ENCODE measurements at places on chromosomes 7 and 10. TPM values are rescaled to one million over a fixed set of nuclear protein-coding genes. Genes with fewer than 3 reads are reported as not detected.

GRCh38 chr10:79266543-79267312, 80.5 kb upstream of the PPIF start:
- ATAC-seq = peak; percentile 92

GRCh38 chr10:66784770-66785169, 141.1 kb upstream of the LRRTM3 start:
- ATAC-seq = no peak

- peak; percentile 77 for ATAC-seq
These were observed 17.0 kb downstream of the CPA4 start for GRCh38 chr7:130309986-130310385.

GRCh38 chr10:31464552-31464951, 145.5 kb downstream of the ZEB1 start:
- no peak for ATAC-seq

DNA sequence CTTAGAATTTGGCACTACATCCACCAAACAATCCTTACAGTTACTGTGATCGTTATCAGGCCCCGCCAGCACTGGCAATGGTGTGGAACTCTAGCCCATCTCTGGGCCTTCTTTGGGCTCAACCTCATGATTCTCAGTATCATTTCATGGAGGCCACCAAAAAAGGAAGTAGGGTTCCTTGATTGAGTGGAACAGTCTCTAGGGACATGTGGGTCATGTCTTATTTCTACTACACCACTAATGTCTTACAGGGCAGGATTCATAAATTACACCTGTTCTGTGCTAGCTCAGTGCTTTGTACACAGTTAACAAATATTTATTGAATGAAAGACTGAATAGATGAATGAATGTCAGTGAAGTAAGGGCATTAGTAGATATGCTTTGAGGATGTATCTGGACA, 53.9 kb downstream of the AP3M1 start:
- no peak for ATAC-seq

- ATAC-seq = no peak
These were observed 181.7 kb downstream of the HECW1 start for GRCh38 chr7:43294080-43294630.

- ATAC-seq = no peak
These were observed 1111.4 kb downstream of the SORCS1 start for GRCh38 chr10:106053061-106053460.

DNA sequence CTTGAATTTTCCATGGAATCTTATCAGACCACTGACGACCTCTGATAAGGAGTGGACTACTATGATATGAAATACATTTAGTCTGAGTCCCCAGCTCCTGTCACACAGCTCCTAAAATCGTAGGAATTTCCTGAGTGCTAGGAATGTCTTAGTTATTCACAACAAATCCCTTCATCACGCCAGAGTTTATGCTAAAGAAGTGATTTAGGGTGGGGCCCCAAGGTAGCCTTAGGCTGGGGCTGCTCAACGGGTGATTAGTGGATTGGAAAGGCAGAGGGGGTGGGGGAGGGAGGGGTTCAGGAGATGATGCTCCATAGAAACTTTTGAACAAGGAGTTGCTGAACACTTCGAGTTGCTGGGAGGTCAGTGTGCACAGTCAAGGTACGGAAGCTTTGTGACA, 7.0 kb upstream of the TET1 start:
- no peak for ATAC-seq

- no peak for ATAC-seq
These were observed 2.3 kb upstream of the CREB5 start for GRCh38 chr7:28409716-28410627.

DNA sequence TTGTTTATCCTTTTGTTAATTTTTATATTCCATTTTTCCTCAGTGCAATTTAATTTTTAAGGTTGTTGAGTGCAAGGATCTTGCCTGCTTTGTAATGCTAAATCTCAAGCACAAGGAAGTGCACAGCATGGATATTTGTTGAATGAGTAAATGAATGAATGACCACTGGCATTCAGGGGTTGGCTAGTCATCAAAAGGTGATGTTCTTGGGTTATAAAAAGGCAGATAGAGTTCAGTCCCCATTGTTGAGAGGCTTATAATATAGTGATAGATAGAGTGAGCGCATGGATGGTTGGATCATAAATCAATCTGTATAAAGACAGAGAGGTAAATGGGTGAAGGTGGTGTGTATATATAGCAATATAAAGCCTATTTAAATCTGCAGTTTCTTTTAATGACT, 193.2 kb upstream of the KLF6 start:
- ATAC-seq = no peak

DNA sequence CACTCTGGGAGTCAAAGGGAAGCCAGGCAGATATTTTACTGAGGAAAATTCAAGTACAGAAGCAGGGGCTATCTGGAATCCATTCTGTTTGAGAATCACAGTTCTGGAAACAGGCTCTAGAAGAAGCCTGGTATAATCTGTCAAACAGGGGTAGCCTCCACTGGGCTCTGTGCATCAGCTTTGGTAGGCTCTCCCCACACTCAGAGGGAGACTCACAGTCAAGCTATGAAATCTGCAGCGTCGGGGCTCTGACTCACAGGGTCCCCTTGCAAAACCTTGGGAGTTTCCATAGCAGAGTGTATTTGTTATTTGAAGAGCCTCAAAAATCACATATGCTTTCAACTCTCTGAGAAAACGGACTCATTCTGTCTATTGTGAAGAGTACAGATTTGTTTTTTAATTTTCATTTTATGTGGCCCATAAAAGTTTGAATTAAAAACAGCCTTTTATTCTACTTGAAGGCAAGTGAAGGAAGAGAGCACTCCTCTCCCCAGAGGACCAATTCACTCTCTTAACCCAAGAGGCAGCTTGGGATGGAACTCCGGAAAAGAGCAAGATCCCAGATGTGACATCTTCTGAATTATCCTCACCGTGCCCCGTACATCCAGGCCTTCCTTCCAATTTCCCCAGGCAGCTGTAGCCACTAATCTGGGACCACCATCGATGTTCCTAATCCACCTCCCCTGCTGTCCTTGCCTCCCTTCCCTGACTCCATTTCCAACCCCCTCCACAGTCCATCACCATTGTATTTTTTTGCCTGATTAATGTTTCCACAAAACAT, 590.9 kb upstream of the MGMT start:
- ATAC-seq = no peak

- no peak for ATAC-seq
These were observed 972.0 kb upstream of the CELF2 start for GRCh38 chr10:10045765-10046028.

- ATAC-seq = no peak
These were observed 3.4 kb downstream of the SCIN start for GRCh38 chr7:12573885-12574284.

DNA sequence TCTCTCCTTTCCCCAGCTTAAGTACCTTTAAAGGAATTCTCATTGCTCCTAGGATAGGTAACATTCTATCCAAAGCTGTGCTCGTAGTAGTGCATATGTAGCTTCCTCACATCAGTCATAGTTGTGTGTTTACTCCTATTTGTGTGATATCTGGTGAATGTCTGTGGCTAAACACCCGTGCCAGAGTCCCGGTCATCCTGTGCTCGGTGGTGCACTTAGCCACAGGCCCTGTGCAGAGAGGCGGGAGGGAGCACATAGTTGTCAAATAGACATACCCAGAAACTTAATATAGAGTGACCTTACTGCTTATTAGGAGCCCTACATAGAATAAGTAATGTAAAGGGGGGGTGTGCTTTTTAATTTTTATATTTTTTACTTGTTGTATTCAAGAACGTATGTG, 76.6 kb downstream of the RBM33 start:
- ATAC-seq = no peak

- peak; percentile 91 for ATAC-seq
These were observed 2.9 kb upstream of the NRAP start for GRCh38 chr10:113666682-113667252.

DNA sequence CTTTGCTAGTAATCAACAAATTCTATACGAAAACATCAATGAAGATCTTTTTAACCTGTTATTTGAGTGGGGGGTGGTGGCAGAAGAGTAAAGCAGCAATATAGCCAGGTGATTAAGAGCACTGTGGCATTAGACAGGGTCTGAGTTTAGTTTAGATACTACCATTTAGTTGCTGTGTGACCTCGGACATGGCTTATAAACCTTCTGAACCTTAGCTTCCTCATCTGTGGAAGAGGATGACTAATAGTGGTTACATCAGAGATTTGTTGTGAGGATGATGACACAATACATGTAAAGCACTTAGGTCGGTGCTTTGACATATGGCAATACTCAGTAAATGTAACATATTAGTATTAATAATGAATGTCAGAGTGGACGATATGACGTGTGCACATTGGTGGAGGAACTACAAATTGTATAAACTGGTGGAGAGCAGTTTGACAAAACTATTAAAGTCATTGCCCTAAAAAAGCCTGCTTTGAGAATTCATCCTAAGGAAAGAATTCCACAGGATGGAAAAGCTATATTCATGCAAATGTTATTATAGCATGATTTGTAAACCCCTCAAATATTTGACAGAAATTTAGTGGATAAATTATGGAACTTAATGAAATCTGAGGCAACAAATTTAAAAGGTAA, 24.3 kb downstream of the SPAG6 start:
- ATAC-seq = peak; percentile 80

GRCh38 chr7:157928808-157929425, 592.1 kb downstream of the DNAJB6 start:
- no peak for ATAC-seq

GRCh38 chr10:99766302-99766681, 16.1 kb upstream of the ABCC2 start:
- ATAC-seq = peak; percentile 71

DNA sequence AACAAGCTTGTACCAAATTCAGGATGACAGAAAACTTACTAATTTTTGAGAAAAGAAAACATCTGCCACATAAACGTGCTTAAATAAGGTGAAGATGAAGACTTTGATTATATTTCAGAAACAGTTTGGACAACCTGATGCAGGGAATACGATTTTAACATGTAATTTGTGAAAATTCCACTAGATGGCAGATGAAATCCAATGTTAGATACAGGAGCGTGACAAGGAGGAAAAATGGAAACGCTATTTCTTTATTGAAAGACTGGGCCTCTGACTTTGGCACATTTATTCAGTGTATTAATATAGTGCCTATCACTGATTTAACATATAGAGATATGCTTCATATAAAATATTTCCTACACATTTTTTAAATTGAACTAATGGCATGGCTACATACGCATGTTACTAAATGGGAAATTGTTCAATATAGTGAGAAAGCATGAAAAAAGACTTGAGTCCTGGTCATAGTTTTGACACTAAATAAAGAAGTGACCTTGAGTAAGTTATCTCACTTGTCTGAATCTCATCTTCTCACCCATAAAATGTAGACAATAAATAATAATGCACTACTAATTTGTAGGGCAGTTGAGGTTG, 60.7 kb downstream of the CD36 start:
- no peak for ATAC-seq

GRCh38 chr7:137084607-137085380, 216.3 kb downstream of the CHRM2 start:
- no peak for ATAC-seq

DNA sequence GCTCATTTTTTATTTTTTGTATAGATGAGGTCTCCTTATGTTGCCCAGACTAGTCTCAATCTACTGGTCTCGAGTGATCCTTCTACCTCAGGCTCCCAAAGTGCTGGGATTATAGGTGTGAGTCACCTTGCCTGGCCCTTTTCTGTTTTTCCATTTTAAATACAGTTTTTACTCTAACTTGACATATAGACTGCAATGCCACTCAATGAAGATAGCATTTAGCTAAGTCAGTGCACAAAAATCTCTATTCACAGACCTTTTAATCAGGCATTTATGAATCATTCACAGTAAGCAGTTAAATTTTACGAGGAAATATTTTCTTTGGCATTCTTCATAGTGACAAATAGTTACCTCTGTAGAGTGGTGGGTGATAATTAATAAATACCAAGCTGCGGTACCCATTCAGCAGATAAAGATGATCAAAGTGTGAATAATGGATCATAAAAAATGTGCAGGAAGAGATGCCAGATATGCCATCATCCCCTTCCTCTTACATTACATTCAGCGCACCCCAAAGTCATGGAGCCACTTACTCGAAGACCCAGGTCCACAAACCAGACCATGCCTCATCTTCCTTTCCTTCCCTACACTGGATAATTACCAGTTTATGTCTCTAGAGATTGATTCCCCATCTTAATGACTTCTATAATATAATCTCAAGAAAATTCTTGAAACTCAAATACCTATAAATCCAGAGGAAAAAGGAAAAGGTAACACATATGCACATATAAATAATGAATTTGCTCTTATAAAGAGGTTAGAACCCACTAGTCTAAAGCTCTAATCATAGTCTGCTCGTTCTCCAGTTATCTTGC, 56.0 kb downstream of the UBE2H start:
- ATAC-seq = no peak

GRCh38 chr10:14665304-14665703, 109.4 kb downstream of the FAM107B start:
- ATAC-seq = peak; percentile 82

DNA sequence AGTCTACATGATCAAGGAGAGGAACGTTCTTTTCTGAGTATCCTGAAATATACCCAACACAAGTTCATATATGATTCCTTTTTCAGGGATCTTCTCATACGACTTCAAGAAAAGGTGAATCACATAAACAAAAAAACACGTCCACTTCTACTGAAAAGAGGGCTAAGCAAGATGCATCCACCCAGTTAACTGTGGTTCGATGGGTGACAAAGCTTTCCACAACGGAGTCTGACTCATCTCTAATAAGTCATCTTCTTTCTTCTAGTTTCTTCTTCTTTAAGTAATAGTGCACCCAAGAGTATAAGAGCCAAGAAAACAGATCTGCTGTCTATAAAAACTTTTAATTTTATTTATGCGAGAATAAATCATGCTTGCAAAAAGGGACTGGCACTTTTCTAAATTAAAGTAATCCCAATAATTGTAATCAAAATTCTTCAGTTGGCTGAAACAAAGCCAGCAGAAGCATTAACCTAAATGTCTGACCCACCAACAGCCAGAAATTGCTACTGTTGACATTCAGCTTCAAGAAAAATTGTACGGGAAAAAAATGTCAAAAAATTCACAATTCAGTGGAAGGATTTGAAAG, 146.9 kb upstream of the ANK3 start:
- peak; percentile 94 for ATAC-seq

GRCh38 chr10:45811075-45811474, 36.2 kb downstream of the AGAP4 start:
- ATAC-seq = no peak

- no peak for ATAC-seq
These were observed 84.0 kb downstream of the SEMA3D start for GRCh38 chr7:85102813-85103350.

- ATAC-seq = no peak
These were observed 215.5 kb downstream of the INHBA start for GRCh38 chr7:41487229-41487940.

PWWP2B gene
- total RNA-seq = 1.5 TPM

ADAM8 gene
- total RNA-seq = 83.7 TPM

HACD1 gene
- 1.6 TPM for total RNA-seq

PLEKHS1 gene
- total RNA-seq = not detected

CYP3A7 gene
- not detected for total RNA-seq

TRUB1 gene
- 13.4 TPM for total RNA-seq

DENND2A gene
- not detected for total RNA-seq

SPACDR gene
- total RNA-seq = 17.3 TPM

ATP5F1C gene
- total RNA-seq = 181 TPM

LRRC18 gene
- total RNA-seq = not detected

Data from activated T-helper 17 cell treated with anti-CD3 and anti-CD28 coated beads, Interleukin-2, amount 50 U/mL, for 72 hours (primary cell).